ENCODE measurements at places on chromosomes 3 and 15.

DNA sequence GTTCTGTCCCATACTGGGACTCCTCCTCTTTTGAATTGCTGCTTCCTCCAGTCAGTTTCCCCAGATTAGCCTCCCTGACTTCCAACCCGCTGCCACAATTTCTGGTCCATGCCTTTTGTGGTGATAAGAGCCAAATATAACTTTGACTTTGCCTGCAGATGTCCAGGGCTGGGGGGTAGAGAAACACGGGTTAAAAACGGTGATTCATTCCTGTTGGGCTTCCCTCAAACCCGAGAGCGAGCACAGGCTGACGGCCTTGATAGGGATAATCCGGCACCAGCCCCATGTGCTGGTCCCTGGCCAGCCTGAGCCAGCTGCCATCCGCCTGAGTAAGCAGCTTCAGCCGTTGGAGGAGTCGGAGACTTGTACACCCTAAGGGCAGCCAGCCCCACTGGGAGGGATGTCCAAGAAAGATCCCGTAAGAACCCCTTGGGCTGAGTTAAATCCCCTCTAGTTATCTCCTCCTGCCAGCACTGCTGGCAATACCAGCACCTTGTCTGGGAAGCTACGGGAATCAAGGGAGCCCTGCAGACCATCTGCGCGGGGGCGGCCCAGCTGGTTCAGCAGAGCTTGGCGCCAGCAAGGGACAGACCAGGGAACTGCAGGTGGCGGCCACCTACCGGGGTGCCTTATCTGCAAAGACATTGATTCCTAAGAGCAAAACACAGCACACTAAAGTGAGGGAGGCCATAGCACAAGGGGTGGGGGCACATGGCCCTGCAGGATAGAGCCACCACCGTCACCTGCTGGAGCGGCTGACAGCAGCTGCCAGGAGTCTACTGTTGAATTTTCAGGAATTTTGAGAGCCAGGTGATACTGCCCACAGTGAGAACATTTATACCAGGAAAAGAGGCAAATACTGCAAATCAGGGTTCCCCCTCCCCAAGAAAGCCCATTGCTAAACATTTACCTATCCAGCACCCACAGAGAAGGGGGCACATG, 18.1 kb downstream of the CSPG4 start:
- peak; percentile 94 for DNase-seq

GRCh38 chr3:113423699-113424098, 17.6 kb downstream of the CFAP44 start:
- no peak for DNase-seq

- no peak for DNase-seq
These were observed 34.5 kb downstream of the MGLL start for GRCh38 chr3:127787571-127788365.

DNA sequence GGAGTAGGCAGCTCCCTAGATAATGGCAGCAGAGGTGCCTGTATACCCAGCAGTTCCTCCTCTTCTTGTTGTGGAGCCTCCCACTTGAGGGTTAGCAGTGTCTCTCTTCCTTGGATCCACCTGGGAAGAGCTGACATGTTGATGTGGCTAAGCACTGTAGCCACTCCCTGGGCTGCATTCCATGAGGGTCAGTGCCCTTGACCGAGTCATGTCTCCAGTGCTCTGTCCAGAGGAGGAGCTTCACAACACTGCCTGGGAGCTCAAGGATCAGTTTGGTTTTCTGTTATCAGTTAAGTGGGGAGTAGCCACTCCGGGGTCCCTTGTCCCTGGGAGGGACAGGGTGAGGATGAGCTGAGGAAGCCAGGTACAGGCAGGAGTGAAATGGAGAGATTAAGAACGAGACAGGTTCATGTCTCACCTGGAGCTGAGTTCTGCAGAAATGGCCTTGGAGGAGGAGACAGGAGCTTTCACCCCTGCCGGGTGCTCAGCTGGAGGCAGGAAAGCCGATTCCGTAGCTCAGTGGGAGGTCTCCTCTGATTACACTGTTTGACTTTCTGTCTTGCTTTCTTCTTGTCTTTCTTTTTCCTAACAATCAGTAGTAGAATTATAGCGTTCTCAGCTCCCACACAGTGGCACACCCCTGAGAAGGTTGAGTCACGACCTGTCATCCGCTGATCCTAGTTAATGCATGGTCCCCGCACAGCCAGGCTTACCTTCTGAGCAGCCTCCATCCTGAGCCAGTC, 57.9 kb upstream of the SEC22A start:
- DNase-seq = no peak

- no peak for DNase-seq
These were observed 499.0 kb upstream of the ATP11B start for GRCh38 chr3:182294256-182294655.

DNA sequence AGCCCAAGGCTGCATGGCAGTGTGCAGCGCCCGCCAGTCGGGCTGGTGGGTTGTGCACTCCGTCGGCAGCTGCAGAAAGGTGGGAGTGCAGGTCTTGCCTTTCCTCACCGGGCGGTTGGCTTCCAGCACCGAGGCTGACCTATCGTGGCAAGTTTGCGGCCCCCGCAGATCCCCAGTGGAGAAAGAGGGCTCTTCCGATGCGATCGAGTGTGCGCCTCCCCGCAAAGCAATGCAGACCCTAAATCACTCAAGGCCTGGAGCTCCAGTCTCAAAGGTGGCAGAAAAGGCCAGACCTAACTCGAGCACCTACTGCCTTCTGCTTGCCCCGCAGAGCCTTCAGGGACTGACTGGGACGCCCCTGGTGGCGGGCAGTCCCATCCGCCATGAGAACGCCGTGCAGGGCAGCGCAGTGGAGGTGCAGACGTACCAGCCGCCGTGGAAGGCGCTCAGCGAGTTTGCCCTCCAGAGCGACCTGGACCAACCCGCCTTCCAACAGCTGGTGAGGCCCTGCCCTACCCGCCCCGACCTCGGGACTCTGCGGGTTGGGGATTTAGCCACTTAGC, 4.3 kb downstream of the ISL2 start:
- no peak for DNase-seq

DNA sequence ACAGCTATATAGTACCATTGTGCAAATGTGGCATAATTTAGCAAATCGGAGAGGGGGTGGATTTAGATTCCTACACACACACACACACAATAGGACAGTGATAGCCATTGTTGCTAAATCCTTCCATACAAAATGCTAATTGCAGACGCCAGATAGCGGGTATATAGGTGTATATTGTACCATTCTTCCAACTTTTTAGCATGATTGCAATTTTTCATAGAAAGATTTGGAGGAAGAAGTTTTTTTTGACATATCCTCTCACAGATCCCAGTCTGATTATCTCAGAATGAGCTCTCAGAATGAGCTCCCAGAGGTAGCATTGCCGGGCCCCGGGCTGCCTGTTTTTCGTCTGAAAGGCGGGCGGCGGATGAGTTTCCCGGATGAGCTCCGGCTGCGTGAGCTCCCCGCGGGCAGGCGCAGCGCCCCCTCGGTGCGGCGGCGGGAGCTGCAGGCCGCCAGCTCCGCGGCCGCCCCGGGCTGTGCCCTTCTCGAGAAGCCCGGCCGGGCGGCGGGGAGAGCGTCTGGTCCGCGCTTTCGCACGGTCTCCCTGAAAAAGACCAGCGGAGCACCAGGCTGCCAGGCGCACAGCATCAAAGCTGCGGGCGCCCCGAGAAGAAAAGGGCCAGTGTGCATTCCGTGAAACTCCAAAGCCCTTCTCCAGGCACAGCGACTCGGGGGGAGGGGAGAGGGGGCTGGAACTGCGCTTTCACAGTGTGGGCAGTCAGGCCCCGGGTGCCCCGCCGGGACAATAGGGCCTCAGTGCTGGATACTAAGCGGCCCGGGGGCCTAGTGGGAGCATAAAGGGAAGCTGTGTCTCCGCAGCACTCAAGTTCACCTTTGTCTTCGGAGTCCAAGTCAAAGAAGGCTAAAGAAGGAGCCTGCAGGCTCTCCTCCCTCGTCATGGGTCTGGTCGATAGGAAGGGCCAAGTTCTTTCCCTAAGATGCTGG, 12.0 kb upstream of the SHC4 start:
- peak; percentile 30 for DNase-seq

DNA sequence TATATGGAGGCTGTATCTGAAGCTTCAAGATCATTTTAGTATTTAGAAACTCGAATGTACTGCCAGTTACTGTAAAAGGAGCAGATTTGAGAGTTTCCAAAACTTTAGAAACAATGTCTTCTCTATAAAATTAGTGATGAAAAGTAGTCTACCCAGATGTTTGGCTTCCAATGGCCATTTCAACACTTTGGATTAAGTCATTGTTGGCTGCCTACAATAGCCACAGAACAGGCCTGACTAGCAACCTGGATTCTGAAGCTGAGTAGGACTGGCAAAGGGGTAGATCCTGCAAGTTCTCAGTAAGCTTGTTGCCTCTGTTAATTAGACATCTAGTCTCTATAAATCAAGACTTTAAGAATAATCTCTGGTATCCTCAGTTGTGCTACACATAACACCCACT, 239.0 kb upstream of the KCNMB2 start:
- DNase-seq = no peak

DNA sequence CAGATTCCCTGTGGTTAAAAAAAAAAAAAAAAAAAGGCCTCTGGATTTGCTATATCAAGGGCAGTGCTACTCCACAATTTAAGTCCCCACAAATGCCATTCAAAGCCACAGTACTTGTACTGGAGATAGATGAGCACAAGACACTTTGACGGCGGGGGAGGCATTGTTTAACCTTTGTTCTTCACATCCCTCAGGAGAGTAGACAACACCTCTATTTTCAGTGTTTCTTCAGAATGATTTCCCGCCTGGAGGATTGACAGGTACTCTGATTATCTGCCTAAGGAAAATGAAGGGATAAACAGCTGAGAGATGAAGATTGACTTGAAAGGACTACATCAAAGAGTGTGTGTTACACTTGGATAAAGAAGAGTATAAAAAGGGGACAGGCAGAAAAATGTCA, 58.7 kb downstream of the OTOL1 start:
- no peak for DNase-seq

DNA sequence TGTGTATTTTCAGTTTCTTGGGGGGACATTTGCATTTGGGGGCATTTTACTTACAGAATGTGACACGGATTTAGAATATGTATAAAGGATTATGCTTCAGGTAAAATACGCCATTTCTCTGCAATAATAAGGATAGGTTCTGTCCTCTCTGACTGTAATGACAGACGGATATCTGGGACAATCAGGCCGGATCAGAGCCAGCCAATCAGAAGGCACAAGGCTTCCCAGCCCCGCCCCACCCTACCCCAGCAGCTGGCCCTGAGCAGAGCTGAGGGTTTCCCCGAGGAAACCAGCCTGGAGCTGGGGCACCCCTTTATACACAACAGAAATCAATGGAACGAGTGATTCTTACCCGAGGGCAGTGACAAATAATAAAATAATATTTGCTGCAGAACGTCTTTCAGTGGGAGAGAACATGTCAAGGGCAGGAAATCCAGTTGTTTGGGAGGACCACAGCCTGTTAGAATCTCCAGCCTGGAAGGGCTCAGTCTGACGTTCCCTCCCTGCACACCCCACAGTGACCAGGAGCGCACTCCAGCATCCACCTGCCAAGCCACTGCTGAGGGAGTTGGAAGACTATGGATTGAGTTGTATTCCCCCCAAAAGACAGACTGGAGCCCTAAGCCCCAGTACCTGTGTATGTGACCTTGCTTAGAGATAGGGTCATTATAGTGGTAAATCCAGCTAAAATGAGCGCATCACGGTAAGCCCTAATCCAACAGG, 30.3 kb upstream of the SEC13 start:
- DNase-seq = no peak

DNA sequence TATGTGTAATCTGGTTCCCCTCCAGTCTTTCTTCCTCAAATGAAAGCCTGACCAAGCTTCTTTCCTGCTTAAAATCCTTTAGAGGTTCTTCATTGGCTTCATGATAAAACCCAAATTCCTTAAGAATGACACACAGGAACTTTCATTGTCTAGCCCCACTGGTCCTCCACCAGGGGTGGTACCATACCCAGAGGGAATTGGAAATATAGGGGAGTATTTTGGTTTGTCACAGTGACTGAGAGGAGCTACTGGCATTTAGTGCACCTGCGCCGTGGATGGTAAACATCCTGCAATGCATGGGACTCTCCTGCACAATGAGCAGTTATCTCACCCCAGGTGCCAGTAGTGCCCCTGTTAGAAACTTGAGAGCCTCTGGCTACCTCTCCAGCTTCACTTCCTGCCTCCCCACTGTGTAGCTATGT, 10.8 kb downstream of the ZWILCH start:
- DNase-seq = no peak
